Panc1 (cell line): ENCODE measurements at places on chromosomes 12 and 14.

DNA sequence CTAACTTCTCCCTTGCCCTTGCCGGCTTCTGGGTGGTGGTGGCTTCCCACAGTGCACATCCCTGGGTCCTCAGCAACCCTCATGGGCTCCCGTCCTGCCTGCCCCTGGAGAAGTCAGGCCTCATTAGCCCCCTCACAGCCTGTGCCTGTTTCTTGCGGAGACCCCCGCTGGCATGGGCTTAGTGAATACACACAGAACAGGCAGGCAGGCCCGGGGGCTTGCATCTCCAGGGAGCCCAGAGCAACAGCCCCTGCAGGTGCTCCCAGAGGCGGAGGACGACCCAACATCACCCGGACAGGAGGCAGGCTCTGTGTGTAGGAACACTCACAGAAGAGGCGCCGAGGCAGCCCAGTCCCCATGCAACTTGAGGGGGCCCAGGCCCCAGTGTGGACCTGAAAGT, 25.1 kb upstream of the FBRSL1 start:
- no peak for DNase-seq

DNA sequence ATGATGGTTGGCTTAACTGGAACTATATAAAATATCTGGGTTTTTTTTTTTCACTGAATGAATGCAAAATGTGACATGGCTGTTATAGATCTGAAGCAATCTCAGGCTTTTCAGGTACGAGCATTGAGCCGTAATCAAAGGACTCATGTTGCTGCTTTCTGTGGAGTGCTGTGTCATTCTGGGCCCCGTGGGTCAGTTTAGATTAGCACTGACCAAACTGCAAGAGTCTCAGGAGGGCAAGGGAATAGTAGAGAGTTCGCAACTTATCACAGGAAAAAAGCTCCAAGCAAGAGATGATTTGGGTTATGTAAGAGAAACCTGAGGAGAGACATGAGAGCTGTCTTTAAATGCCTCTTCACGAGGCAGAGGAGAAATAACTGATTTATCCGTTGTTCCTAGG, 59.1 kb downstream of the UBR7 start:
- DNase-seq = no peak

DNA sequence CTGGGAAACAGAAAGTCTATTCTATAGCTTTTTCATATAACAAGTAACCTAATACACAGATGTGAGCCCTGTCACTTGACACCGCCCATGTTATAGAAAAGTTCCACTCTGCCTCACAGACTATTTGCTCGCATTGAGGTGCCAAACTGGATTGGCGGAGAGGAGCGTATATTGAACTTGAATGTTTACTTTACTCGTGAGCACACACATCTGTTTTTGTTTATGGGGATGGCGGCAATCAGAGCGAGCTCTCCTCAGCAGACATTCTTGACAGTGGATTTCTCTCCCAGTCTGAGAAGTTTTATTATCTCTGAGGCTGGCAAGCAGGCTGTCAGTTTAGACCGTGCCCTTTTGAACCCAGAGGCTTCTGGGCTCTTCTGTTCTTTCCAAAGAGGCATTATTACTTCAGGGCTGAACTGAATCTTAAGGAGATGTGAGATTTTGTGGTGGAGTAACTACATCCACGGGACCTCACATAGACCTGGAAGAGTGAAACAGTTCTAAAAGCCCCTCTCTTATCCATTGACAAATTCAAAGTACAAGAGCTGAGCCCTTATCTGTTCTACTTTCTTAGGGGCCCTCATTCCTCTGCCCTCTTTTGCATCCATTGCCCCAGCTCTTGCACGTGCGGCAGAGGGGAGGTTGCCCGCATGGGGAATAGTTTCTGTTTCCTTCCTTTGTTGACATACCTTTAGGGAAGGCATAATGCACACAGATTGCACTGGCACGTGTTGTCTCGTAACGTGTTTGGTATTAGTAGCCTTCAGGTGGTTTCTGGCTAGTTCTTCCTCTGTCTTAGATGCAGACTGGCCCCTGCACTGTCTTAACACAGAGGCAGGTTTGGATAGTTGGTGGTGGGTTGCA, 68.2 kb downstream of the DRAM1 start:
- no peak for DNase-seq

DNA sequence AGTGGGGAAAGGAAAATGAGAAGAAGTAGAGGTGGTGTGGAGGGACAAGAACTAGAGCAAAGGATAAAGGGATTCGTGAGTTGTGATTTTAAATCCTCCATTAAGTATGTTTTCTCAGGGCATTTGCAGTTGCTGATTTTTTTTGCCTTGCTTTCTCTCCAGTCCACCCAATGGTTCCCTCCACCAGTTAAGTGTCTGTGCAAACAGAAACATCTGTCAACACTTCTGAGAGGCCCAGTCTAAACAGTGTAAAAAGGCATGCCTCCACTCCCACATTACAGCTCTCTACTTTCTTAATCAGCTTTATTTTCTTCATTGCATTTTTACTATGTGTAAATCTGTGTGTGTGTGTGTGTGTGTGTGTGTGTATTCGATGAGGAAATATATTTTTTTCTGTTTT, 141.2 kb downstream of the PPFIA2 start:
- DNase-seq = no peak

- DNase-seq = no peak
These were observed 605.5 kb upstream of the USP15 start for GRCh38 chr12:61654698-61655097.

GRCh38 chr14:28745176-28745575, 21.4 kb upstream of the FOXG1 start:
- DNase-seq = no peak

- no peak for DNase-seq
These were observed 540 bp downstream of the PAX9 start for GRCh38 chr14:36662258-36662542.

GRCh38 chr14:75720842-75721498, 59.9 kb downstream of the TTLL5 start:
- DNase-seq = no peak

GRCh38 chr12:65248656-65249633, 29.5 kb upstream of the MSRB3 start:
- no peak for DNase-seq

DNA sequence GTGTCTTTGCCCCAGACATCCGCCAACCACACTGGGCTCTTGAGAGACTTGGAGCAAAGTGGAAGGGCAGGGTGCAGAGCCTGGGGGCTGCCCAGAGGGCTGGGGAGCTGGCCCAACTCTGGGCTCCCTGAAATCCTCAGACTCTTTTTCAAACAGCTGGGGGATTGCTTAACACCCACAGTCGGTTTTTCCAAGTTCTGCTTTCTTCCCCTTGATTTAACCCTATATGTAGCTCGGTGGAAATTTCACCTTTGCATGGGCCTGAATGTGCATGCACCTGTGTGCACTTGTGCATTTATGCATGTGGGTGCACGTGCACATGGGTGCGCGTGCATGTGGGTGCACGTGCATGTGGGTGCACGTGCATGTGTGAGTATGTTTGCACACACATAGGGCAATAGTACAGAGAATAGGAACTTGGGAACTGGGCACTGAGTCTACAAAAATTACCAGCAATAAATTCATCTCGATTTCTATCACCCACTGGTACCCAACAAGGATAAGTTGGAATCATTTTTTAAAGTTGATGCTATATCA, 52.3 kb upstream of the RFLNA start:
- no peak for DNase-seq

DNA sequence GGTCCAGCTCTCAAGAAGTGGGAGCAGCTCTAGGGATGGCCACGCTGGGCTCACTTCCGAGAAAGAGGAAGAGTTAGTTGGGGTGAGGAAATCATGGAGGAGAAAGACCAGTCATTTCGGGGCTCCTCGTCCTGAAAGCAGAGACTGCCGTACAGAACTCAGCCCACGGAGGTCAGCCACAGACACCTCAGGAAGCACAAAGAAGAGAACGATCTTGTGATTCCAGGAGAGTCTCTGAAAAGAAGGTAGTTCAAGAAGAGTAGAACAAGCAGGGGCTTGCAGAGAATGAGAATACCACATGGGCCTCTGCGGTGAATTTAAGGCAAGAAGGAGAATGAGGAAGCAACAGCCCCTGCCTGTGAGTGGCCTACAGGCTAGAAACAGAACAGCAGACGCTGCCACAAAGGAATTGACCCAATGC, 311.9 kb downstream of the CACNA1C start:
- DNase-seq = no peak

DNA sequence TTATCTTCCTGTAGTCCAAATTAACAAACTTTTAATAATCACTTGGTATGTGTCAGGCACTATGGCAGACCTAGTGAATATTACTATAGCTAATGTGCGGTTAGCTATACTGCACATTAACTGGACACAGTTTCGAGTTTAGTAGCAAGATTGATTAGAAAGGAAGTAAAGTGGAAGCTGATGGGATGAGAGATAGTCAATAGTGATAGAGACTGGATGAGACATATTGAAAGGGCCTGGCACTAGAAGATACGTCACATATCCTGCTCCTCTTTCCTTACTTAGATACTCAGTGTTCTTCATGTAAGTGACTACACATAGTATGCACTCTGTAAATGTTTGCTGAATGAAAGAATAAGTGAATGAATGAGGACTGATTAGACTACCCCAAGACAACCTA, 5.5 kb downstream of the TBK1 start:
- DNase-seq = no peak

GRCh38 chr12:99916555-99916954, 68.2 kb downstream of the ANKS1B start:
- no peak for DNase-seq

DNA sequence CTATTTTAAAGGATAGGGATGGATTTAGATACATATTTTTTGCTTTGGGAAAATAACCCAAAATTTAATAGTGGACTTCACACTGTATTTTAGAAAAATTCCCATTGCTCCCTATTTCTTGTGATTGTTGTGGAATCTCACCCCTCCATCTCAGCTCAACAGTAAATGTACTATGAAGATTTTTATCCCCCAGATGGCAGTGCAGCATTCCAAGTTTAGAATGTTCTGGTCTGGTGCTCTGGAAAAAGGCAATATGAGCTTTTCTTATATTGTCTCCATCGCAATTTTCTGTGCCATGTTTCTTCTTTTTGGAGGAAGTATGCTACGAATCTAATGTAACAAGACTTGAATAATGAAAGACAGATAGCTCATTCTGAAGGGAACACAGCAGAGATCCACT, 471.7 kb upstream of the SYT1 start:
- DNase-seq = no peak

GRCh38 chr14:83300476-83301064, 1766.9 kb upstream of the SEL1L start:
- peak; percentile 20 for DNase-seq
